ENCODE measurements at places on chromosomes 6 and 20. TPM values are rescaled to one million over a fixed set of nuclear protein-coding genes. Genes with fewer than 3 reads are reported as not detected.

The TRMT11 gene
- total RNA-seq, result 15.4 TPM

GRCh38 chr20:37323985-37324384, 22.0 kb upstream of the SRC start:
- H3K36me3 ChIP-seq, result peaks cover 5% of the 10 kb centered on the region
- H3K4me3 ChIP-seq, result no peak overlapping the region
- H3K27me3 ChIP-seq, result no peaks in the 10 kb centered on the region

DNA sequence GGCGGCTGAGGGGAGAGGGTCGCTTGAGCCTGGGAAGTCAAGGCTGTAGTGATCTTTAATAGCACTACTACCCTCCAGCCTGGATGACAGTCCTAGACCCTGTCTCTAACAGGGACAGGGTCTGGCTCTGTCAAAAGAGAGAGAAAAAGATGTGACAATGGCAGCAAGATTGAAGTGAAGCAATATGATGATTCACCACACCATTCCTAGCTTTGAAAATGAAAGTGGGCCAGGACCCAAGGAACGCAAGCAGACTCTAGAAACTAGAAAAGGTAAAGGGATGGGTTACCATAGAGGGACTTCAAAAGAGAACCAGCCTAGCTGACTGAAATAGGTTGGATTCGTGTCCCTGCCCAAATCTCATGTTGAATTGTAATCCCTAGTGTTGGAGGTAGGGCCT, 426.9 kb downstream of the HTR1B start:
- no peaks in the 10 kb centered on the region for H3K27me3 ChIP-seq
- H3K4me1 ChIP-seq, result peaks cover 32% of the 10 kb centered on the region
- no peak for DNase-seq
- no peak overlapping the region for H3K27ac ChIP-seq

The SIRPD gene
- total RNA-seq, result not detected

- peaks cover 15% of the 10 kb centered on the region for H3K4me1 ChIP-seq
- no peaks in the 10 kb centered on the region for H3K27me3 ChIP-seq
- no peak overlapping the region for H3K4me3 ChIP-seq
- H3K36me3 ChIP-seq, result peaks cover 22% of the 10 kb centered on the region
Measured at GRCh38 chr6:44441091-44441855, 53.8 kb downstream of the CDC5L start.

GRCh38 chr20:25339608-25340007, 51.0 kb downstream of the ABHD12 start:
- H3K4me1 ChIP-seq, result peaks cover 9% of the 10 kb centered on the region
- no peaks in the 10 kb centered on the region for H3K27me3 ChIP-seq
- H3K4me3 ChIP-seq, result no peak overlapping the region

The SIRPB2 gene
- total RNA-seq, result not detected

The FBXL4 gene
- 13.1 TPM for total RNA-seq

DNA sequence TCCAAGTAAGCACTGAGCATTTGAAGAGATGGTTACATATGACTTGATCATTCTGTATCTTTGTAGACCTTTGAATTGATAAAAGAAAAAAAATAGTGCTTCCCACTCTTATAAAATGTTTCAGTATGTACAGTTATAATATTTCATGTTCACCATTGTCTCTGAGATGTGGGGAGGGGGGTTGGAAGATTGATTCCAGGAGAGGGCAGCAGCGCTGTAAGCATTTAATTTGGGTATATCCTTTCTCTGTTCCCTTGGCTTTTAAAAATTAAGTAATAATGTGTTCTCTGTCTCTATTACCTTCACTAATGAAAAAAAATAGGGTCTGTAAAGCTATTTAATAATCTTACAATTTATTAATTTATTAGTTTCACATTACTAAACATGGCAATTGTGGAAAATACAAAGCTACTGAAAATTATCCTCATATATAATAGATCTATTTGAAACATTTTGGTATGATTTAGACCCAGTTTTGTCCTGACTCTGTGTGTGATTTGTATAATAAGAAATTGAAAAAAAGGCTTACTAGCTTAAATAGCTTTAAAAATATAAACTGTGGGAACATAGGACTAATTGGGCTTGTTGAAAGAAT, 341.2 kb downstream of the CDKAL1 start:
- H3K36me3 ChIP-seq, result no peaks in the 10 kb centered on the region
- no peak overlapping the region for H3K27ac ChIP-seq
- DNase-seq, result no peak
- H3K27me3 ChIP-seq, result no peaks in the 10 kb centered on the region

- H3K27ac ChIP-seq, result peak overlapping the region; percentile 97
- H3K4me1 ChIP-seq, result peaks cover 33% of the 10 kb centered on the region
- no peaks in the 10 kb centered on the region for H3K27me3 ChIP-seq
- H3K4me3 ChIP-seq, result no peak overlapping the region
- H3K36me3 ChIP-seq, result peaks cover 2% of the 10 kb centered on the region
Measured at GRCh38 chr6:27829453-27830211, 82.6 kb downstream of the OR2B2 start.

DNA sequence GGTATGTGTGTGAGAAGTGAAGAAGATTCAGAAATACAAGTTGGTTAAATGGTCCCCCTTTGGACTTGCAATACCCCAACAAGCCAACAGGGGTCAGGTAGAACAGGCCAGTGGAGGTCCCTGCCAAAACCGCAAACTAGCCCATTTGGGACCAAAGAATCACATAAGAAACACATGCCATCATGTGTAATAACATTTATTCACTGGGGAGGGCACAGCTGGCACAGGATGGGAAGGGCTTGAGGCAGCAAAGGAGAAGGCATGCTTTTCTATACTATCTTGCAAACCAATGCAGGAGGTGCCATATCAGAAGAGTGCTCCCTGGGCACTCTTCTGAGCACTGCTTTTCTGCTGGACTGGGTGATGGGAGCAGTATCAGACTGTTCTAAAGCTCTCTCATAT, 116.1 kb upstream of the TRAF3IP2 start:
- peaks cover 5% of the 10 kb centered on the region for H3K36me3 ChIP-seq
- no peak for DNase-seq
- no peak overlapping the region for H3K4me3 ChIP-seq
- H3K4me1 ChIP-seq, result peaks cover 38% of the 10 kb centered on the region
- H3K27ac ChIP-seq, result no peak overlapping the region

DNA sequence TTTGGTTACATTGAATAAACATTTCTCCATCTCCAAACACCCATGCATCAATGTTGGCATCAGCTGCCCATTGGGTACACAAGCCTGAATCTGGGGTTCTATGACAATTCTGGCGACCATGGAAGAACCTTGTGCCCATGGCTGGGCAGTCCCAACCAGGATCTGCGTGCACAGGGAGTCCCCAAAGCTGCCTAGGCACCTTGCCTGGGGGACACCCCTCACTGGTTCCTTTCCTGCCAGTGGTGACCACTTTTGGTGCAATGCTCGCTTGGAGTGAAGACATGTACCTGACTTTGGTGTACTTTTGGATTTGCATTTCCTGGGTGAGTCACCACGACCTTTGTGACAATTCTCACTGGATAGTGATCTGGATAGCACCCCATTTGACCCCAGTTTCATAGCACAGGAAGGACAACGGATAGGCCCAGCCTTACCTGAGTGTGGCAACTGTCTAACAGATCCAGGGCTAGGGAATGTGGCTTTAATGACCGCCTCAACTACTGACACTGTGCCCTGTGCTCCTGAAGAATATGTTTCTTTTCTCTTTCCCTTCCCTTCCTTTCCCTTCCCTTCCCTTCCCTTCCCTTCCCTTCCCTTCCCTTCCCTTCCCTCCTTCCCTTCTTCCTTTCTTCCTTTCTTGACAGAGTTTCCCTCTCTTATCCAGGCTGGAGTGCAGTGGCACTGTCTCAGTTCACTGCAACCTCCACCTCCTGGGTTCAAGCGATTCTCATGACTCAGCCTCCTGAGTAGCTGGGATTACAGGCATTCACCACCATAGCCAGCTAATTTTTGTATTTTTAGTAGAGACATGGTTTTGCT, 7.1 kb downstream of the SPINT3 start:
- H3K27ac ChIP-seq, result no peak overlapping the region
- no peaks in the 10 kb centered on the region for H3K36me3 ChIP-seq
- no peak overlapping the region for H3K4me3 ChIP-seq
- H3K4me1 ChIP-seq, result no peaks in the 10 kb centered on the region
- no peak for DNase-seq

The BMP2 gene
- total RNA-seq, result 0.92 TPM

The PGBD1 gene
- total RNA-seq, result 8.5 TPM

DNA sequence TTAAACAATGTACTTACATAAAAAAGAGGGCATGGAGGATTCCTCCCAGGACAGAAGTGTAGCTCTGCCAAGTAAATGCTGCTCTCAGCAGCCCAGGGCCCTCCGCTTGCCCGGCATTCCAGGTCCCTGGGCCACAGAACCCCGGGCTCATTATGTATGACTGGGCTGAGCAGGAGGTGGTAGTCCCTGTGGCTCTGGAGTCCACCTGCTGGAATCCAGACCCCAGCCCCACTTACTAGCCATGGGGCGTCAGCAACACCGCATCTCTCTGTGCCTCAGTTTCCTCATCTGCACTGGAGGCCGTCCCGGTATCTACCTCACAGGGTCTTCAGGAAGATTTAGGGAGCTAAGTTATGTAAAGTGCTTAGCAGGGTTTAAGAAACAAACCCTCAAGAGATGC, 55.4 kb downstream of the PSMG4 start:
- no peak overlapping the region for H3K27ac ChIP-seq
- H3K27me3 ChIP-seq, result no peaks in the 10 kb centered on the region
- peaks cover 9% of the 10 kb centered on the region for H3K36me3 ChIP-seq

The TCF21 gene
- not detected for total RNA-seq

The HDAC2 gene
- 116 TPM for total RNA-seq

The SMIM26 gene
- total RNA-seq, result 37.9 TPM

- no peaks in the 10 kb centered on the region for H3K27me3 ChIP-seq
- H3K27ac ChIP-seq, result peak overlapping the region; percentile 83
- no peak for DNase-seq
- no peak overlapping the region for H3K4me3 ChIP-seq
Measured at GRCh38 chr6:46044881-46045617, 29.4 kb upstream of the CLIC5 start.

GRCh38 chr6:101799531-101799930, 406.0 kb downstream of the GRIK2 start:
- no peak overlapping the region for H3K27ac ChIP-seq
- DNase-seq, result no peak
- H3K4me3 ChIP-seq, result no peak overlapping the region
- H3K4me1 ChIP-seq, result no peaks in the 10 kb centered on the region
- H3K27me3 ChIP-seq, result no peaks in the 10 kb centered on the region
- no peaks in the 10 kb centered on the region for H3K36me3 ChIP-seq

GRCh38 chr6:136990754-136991153, 54.0 kb downstream of the IL20RA start:
- H3K36me3 ChIP-seq, result no peaks in the 10 kb centered on the region
- peaks cover 35% of the 10 kb centered on the region for H3K27me3 ChIP-seq
- H3K4me3 ChIP-seq, result no peak overlapping the region
- peaks cover 22% of the 10 kb centered on the region for H3K4me1 ChIP-seq
- H3K27ac ChIP-seq, result no peak overlapping the region

The HLA-DRA gene
- not detected for total RNA-seq

- no peak for DNase-seq
- H3K27me3 ChIP-seq, result peaks cover 14% of the 10 kb centered on the region
- H3K4me3 ChIP-seq, result no peak overlapping the region
- no peaks in the 10 kb centered on the region for H3K36me3 ChIP-seq
- H3K27ac ChIP-seq, result no peak overlapping the region
Measured at GRCh38 chr6:123547216-123547978, 89.4 kb downstream of the TRDN start.

The SLC16A10 gene
- not detected for total RNA-seq

- H3K27me3 ChIP-seq, result no peaks in the 10 kb centered on the region
- H3K4me1 ChIP-seq, result peaks cover 30% of the 10 kb centered on the region
- H3K27ac ChIP-seq, result peak overlapping the region; percentile 88
Measured at GRCh38 chr6:167700199-167700598, 126.5 kb upstream of the AFDN start.

- no peak for DNase-seq
- H3K36me3 ChIP-seq, result no peaks in the 10 kb centered on the region
- H3K4me1 ChIP-seq, result no peaks in the 10 kb centered on the region
- no peak overlapping the region for H3K27ac ChIP-seq
Measured at GRCh38 chr20:24303393-24304170, 165.8 kb upstream of the SYNDIG1 start.

- H3K36me3 ChIP-seq, result peaks cover 3% of the 10 kb centered on the region
- peaks cover 8% of the 10 kb centered on the region for H3K4me1 ChIP-seq
- no peak overlapping the region for H3K4me3 ChIP-seq
- H3K27me3 ChIP-seq, result no peaks in the 10 kb centered on the region
Measured at GRCh38 chr6:44956396-44956795, 371.7 kb upstream of the RUNX2 start.

The SPEF1 gene
- total RNA-seq, result not detected

GRCh38 chr6:157087974-157088373, 235.3 kb downstream of the TMEM242 start:
- no peak overlapping the region for H3K4me3 ChIP-seq
- no peak for DNase-seq
- no peaks in the 10 kb centered on the region for H3K27me3 ChIP-seq
- peaks cover 14% of the 10 kb centered on the region for H3K4me1 ChIP-seq
- no peak overlapping the region for H3K27ac ChIP-seq

The TOX2 gene
- total RNA-seq, result not detected

GRCh38 chr20:46757754-46758678, 48.6 kb downstream of the SLC2A10 start:
- no peak overlapping the region for H3K27ac ChIP-seq
- H3K4me1 ChIP-seq, result peaks cover 8% of the 10 kb centered on the region
- H3K36me3 ChIP-seq, result no peaks in the 10 kb centered on the region
- peaks cover 17% of the 10 kb centered on the region for H3K27me3 ChIP-seq
- no peak for DNase-seq
- no peak overlapping the region for H3K4me3 ChIP-seq

GRCh38 chr6:119865466-119866350, 516.1 kb upstream of the MAN1A1 start:
- DNase-seq, result no peak
- H3K27me3 ChIP-seq, result peaks cover 3% of the 10 kb centered on the region
- H3K27ac ChIP-seq, result no peak overlapping the region
- peaks cover 1% of the 10 kb centered on the region for H3K36me3 ChIP-seq
- no peak overlapping the region for H3K4me3 ChIP-seq

The GJA10 gene
- total RNA-seq, result not detected

The RRAGD gene
- 17.9 TPM for total RNA-seq

The GGT7 gene
- 10.4 TPM for total RNA-seq

The SCUBE3 gene
- total RNA-seq, result 96.6 TPM

The DACT2 gene
- 4.6 TPM for total RNA-seq

- H3K4me1 ChIP-seq, result peaks cover 11% of the 10 kb centered on the region
- H3K36me3 ChIP-seq, result peaks cover 8% of the 10 kb centered on the region
- no peak overlapping the region for H3K4me3 ChIP-seq
- no peak for DNase-seq
- H3K27ac ChIP-seq, result no peak overlapping the region
Measured at GRCh38 chr6:24497254-24497970, 2.6 kb downstream of the ALDH5A1 start.

Data from chondrocyte (in vitro differentiated cells).